Right hindlimb (tissue), 1 donor: ENCODE measurements at places on chromosomes 16 and 17.

GRCh38 chr16:80480664-80481063 is 60.1 kb upstream of the DYNLRB2 start:
- DNase-seq = no peak

DNA sequence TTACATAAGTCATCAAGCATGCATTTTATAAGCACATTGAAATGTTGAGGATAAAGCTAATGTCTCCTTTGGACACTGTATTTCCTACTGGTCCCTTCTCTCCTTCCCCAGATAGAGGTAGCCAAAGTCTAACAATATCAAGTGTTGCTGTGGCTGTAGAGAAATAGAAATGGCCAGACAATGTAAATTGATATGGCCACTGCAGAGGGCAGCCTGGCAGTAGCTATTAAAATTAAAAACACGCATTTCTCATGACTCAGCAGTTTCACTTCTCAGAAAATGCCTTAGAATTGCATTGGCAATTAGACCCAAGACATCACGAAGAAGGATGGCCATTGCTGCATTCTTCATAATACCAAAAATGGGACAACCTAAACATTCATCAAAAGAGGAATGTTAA is 46.8 kb upstream of the MRTFB start:
- DNase-seq = no peak

DNA sequence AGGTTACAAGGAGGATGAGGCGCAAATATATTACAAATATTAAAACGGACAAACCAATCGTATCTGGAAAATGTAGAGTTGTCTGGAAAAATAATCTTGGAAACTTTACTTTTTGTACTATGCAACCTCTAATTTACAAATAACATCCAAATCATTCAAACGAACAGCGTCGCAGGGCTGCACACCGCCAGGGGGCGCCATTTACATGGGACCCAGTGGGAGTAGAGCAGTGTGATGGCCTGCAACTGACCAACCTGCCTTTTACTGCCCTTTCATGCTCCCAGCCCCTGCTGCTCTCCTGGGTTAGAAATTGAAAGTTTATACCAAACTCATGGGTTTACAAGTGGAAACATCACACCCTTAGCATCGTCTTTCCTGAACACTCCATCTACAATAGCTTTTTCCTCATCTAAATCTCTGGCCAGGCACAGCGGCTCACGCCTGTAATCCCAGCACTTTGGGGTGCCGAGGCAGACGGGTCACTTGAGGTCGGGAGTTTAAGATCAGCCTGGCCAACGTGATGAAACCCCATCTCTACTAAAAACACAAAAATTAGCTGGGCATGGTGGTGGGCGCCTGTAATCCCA is 10.0 kb downstream of the PITPNC1 start:
- no peak for DNase-seq

- no peak for DNase-seq
These were observed 4.4 kb downstream of the COPRS start for GRCh38 chr17:31854672-31855071.

- no peak for DNase-seq
These were observed 289.2 kb downstream of the PHKB start for GRCh38 chr16:47750371-47750770.

DNA sequence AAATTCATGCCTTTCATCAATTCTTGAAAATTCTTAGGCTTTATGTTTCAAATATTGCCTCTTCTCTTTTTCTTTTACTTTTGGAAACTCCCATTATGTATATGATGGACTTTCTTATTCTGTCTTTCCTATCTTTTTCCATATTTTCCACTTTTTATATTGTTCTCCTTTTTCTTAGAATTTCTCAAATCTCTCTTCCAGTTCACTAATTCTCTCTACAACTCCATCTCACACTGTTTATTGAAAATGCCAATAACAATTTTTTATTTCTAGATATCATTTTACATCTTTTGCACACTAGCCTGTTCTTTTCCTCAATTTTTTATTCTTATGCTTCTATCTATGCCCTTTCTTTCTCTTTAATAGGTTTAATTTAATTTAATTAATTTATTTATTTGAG is 43.8 kb upstream of the EFCAB3 start:
- no peak for DNase-seq

DNA sequence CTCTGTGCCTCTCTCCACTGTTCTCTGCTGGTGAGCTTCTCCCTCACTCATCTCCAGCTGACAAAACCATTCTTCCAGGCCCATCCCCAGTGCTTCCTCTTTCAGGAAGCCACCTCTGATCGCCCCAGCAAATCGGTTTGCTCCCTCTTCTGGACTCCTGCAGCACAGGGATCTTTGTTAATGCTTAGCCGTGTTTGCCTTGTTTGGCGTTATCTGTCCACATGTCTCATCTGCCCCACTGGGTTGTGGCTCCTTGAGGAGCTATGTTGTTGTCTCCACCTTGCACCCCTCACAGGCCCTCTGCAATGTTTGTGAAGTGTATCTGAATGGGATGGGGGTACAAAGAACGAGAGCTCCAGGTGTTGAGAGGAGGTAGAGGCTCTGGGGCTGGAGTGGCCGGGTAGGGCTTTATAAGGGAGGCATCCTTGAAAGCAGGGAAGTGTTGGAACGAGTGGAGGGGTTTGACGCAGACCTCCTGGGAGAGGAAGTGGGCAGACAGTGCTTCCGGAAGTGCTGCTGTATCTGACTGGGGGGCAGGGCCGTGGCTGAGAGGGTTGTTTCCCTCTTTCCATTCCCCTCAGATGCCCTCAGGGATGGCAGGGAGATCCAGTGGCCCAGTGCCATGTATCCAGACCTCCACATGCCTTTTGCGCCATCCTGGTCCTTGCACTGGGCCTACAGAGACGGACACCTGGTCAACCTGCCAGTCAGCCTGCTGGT is 27.8 kb downstream of the CASKIN2 start:
- peak; percentile 27 for DNase-seq
